ENCODE measurements at places on chromosomes 12 and 14. TPM values are rescaled to one million over a fixed set of nuclear protein-coding genes. Genes with fewer than 3 reads are reported as not detected.

GRCh38 chr12:46260913-46261476, 7.8 kb downstream of the SLC38A1 start:
- no peak for DNase-seq

GRCh38 chr12:56193025-56193578, 3.8 kb upstream of the SMARCC2 start:
- DNase-seq, result no peak

DNA sequence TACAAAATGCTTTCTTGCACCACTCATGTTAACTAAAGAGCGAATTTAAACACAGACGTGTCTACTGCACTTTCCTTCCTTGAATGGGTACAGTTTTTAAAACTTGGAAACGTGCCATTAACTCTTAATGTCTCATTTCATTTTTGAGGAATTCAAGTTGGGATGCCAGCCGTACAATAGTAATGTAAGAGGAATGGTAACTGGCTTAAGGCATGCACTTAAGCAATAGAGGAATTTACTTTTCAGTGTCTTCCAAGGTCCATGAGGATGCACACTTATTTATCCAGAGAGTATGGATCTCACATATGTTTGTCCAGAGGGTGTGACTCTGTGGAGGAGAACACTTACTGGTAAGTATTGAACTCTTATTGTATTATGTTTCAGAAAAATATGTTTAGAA, 52.9 kb downstream of the PPP4R4 start:
- no peak for DNase-seq

GRCh38 chr12:89632778-89633177, 75.9 kb downstream of the ATP2B1 start:
- no peak for DNase-seq

DNA sequence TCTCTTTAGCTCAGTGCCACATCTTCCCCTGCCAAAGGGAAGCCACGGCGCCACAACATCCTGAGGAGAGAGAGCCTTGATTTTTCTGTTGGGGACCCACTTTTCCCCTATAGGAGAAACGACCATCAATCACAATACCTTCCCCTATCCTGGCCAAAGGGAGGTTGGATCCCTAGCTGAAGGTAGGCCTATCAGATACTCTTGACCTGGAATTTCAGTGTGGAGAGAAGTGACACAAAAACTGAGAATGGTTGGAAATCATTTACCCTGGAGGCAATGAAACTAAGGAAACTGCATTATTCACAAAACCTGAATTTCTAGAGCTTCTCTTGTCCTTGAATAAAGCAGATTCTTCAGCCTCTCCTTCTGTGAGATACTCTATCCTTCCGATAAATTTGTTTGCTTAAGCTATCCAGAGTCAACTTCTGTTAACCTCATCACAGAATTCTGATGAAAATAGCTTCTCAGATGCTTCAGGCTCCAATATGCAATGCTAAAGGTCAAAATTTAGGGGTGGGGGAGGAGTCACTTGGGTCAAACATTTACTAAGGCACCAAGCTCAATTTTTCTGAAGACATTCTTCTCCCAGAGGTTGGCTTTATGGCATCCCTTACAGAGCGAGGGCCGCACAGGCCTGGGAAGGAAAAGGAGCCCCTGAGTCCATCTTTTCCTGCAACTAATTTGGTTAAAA, 27.0 kb upstream of the DUSP6 start:
- no peak for DNase-seq

- no peak for DNase-seq
Measured at GRCh38 chr14:96479435-96480146, 22.6 kb upstream of the PAPOLA start.

RNASE3 gene
- total RNA-seq, result not detected

All from Right ventricle myocardium inferior (tissue), 1 donor.